ENCODE measurements at places on chromosomes 5 and 9.

GRCh38 chr5:109805883-109806282, 116.2 kb downstream of the MAN2A1 start:
- DNase-seq: no peak

- no peak for DNase-seq
These were observed 68.4 kb downstream of the PDZD2 start for GRCh38 chr5:31707329-31707728.

- no peak for DNase-seq
These were observed 222.7 kb downstream of the ICE1 start for GRCh38 chr5:5645198-5645597.

- DNase-seq: no peak
These were observed 90.3 kb downstream of the ANKRD55 start for GRCh38 chr5:56142614-56143372.

DNA sequence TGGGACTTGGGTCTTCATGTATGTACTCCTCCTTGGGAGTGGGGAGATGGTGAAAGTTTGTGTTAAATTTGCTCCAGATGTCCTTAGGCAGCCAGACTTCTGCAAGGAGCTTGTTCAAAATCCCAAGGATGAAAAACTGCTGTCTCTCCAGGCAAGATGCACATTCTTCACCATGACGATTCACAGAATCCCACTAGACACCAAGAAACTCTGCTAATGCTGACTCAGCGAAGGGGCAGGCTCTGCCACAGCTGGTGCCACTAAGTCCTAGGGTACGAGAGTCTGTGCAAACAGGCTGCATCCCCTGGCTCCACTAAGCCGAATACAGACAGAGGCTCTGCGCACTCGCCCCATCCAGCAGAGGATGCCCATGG, 71.1 kb downstream of the OLFM1 start:
- DNase-seq: no peak

GRCh38 chr5:18141222-18141621, 507.0 kb downstream of the TAF11L14 start:
- DNase-seq: no peak

DNA sequence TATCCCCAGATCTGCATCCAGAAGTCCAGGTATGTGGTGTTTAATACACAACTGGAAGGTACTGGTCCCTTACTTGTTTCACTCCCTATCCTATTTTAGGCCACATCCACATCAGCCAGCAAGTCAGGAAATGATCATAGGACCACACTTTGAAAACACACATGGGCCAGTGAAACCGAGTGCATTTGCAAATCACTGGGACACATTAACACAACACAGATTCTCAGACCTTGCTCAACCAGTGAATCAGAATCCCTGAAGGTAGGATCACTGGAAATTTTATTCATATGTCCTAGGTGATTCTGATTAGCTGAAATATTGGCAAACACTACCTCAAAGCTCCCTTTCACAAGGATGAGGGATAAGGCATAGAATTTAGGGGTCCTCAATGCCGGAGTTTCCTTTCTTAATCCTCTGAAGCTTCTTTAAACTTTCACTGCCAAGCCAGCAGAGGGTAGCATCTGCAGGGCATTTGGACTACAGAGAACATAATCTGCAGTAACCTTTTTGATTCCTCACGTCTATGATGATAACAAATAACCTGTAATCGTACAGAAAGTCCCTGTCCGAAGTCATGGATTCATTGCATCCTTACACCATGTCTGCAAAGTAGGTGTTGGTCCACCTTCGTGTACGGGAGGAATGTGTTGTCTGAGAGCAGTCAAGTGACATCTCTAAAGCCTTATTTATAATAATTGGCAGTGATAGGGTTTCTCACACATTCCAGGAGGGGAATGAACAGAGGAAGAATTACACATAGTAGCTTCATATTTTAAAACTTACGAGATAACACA, 11.0 kb upstream of the ABLIM3 start:
- DNase-seq: no peak

DNA sequence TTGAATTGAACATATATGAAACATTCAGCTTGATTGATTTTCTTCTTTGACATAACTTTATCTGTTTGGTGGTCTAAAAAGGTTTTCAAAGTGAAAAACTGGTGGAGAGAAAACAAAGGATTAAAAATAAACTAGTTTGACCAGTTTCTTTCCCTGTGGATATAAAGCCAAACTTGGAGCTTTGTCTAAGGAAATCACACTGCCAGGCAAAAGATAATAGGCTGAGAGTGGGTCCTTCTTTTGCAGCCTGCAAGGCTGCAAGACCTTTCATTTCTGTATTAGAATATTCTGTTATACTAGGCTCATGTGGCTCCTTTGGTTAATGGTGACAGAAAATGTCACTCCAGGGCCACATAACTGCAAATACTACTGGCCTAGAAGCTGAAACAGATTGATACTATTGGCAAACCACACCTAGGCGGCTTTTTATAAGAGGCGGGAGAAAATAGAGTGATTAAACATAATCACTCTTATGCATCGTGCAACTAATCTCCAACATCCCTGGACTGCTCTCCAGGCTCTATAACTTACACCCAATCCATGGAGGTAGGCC, 129.1 kb upstream of the ZNF462 start:
- no peak for DNase-seq

GRCh38 chr9:130263601-130264413, 1.8 kb upstream of the HMCN2 start:
- DNase-seq: no peak

- DNase-seq: no peak
These were observed 35.5 kb upstream of the LRRTM2 start for GRCh38 chr5:138910546-138911185.

- no peak for DNase-seq
These were observed 24.4 kb upstream of the CLK4 start for GRCh38 chr5:178651046-178651810.

GRCh38 chr9:89768650-89769071, 163.8 kb downstream of the GADD45G start:
- no peak for DNase-seq

DNA sequence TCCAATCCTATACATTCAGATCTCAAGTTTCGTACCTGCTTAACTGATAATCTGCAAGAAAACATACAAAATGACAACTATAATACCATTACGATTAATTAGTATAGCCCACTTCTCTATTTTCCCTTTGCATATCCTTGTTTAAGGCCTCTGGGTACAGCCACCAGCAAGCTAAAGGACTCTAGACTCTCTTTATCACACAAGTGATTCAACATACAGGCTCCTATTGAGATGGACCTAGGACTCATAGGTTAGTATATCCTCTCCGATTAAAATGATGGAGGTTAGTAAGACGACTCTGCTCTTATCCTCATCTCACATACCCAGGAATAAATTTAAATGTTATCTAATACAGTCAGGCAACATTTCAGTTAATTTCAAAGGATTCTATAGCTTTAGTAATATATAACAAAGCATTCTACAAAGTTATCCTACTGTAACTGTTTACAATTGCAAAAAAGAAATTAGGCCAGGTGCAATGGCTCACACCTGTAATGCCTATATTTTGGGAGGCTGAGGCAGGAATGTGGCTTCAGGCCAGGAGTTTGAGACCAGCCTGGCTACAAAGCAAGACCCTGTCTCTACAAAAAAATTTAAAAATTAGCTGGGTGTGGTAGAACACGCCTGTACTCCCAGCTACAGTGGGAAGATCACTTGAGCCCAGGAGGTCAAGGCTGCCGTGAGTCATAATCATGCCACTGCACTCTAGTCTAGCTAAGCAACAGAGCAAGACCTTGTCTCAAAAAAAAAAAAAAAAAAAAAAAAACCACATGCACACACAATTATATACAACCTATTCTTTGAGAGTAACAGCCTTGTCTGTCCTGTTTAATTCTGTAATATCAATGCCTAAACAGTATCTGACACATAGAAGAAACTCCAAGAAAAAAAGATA, 15.4 kb downstream of the HAUS6 start:
- no peak for DNase-seq

DNA sequence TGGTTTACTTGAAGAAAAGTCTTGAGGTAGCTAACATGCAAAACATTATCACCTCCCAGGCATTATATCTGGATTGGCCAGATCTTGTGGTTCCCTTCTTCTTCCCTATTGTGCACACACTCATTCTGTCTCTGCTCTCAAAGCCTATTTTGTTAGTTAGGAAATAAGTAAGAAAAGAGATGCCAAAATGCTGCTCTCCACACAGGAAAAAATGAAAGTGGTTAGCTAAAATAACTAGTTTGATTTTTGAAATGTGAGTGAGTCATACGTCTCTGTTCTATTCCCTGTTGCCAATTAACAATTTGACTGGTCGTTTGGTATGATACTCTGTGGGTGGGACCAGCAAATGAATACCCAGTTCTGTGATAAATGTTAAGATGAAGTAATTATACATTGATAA, 28.1 kb downstream of the LMNB1 start:
- no peak for DNase-seq

GRCh38 chr5:14054111-14054854, 88.9 kb upstream of the TRIO start:
- DNase-seq: no peak

DNA sequence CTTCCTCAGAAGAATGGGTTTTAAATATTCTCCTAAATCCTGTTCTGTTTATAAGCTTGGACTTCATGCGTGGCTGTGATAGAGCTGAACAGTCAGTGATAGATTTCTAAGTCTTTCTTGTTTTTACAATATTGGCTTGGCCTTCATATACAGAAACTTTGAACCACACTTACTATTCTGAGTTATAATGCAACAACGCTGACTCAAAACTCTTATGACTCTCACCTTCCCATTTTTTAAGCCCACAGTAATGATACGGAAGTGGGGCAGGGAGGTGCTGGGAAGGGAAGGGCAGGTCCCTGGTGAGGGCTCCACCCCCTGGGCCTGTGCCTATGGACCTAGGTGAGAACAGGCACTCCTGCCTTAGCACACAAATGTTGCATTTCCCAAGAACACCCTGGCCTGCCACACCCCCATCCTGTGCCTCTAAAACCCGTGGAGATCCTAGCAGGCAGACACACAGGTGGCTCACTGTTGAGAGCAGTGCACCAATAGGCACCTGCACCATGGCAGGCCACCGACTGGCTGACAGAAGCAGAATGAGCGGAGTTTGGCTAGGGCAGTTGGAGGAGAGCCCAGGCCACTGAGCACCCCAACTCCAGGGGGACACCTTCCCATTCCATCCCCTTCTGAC, 376.7 kb downstream of the GABRG2 start:
- no peak for DNase-seq

- no peak for DNase-seq
These were observed 12.3 kb downstream of the SUSD1 start for GRCh38 chr9:112162621-112163413.

All from activated CD4-positive, CD25-positive, alpha-beta regulatory T cell (primary cell).